Stimulated activated CD4-positive, alpha-beta T cell treated with anti-CD3 and anti-CD28 coated beads, Interleukin-12 subunit alpha, Interleukin-12 subunit beta, amount 100 ng/mL, for 24 hours (primary cell): ENCODE measurements at places on chromosomes 11 and 22.

GRCh38 chr11:36270701-36271100, 18.5 kb downstream of the COMMD9 start:
- no peak for DNase-seq

DNA sequence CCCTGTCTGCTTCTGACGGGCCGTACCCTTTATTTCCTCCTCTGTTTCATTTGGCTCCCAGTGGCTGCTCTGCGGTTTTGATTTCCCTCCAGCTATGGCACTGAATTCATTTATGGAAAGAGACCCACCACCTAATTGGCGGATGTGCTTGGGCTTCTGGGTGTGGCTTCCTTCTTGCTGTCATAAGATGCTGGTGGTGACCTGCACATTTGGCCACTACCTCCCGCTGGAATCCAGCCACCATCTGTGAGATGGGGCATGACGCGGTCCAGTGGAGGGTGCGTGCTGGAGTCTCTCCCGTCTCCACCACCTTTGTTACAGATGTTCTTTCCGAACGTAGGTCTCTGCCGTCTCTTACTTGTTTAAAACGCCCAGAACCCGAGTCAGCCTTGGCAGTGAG, 47.7 kb upstream of the FADD start:
- DNase-seq: no peak

- no peak for DNase-seq
Observed at GRCh38 chr22:29205594-29206371, at the start of gene EMID1. Gene EMID1, plus strand, starts transcription at chr22:29205896. Its CDS starts 143 bp downstream, at chr22:29206039.

DNA sequence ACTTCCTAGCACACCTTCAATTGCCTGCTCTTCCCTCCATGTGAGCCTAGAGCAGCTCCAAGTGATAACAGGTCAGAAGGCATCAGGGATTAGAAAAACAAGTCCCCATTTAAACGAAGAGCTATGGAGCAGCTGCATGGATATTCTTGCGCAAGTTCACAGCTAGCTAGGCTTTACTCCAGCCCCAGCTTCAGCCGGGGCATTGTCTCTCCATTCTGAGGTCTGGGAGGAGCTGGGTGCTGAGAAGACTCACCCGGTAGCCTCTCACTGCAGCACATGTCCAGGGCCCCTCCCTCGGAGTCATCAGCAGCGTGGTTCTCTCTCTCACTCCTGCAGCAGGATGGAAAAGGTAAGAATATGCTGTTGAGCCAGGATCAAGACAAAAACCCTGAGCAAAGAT, 26.0 kb downstream of the PTPN5 start:
- DNase-seq: no peak

GRCh38 chr22:30662040-30662439, 5.6 kb downstream of the DUSP18 start:
- DNase-seq: no peak

GRCh38 chr11:57240757-57241156, 3.7 kb upstream of the APLNR start:
- no peak for DNase-seq

- DNase-seq: no peak
Observed at GRCh38 chr11:131944736-131945135, 574.3 kb downstream of the NTM start.

GRCh38 chr11:65420979-65421793, 1.4 kb upstream of the NEAT1 start:
- peak; percentile 83 for DNase-seq

GRCh38 chr11:114098927-114099326, 39.4 kb downstream of the ZBTB16 start:
- DNase-seq: no peak

DNA sequence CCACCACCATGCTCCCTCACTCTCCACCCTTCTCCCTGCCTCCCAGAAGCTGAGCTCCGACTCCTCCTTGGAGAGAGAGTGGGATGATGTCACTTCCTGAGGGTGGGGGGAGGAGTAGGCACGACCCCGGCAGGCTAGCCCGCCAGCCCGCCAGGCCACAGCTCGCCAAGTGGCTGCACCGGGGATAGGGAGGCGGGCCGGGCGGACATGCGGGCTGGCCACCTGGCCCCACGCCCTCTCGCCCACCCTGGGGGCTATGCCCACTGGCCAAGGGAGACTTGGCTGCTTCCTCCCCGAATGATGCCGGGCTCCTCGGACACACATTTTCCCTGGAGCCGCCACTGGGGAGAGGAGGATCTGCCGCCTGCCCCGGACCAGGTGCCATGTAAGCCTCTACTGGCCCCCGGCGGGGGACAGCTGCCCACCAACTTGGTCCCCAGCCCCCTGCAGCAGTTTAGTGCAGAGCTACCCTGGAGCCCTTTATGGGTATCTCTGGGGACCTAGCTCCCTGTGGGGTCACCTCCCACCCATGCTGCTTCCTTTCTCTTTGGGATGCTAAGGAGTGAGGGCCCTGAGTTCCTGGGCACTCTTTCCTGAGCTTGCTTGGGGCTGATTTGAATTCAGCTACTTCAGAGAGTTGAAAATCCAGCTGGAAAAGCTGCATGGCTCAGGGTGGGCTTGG, 33.7 kb upstream of the MYRF start:
- no peak for DNase-seq

DNA sequence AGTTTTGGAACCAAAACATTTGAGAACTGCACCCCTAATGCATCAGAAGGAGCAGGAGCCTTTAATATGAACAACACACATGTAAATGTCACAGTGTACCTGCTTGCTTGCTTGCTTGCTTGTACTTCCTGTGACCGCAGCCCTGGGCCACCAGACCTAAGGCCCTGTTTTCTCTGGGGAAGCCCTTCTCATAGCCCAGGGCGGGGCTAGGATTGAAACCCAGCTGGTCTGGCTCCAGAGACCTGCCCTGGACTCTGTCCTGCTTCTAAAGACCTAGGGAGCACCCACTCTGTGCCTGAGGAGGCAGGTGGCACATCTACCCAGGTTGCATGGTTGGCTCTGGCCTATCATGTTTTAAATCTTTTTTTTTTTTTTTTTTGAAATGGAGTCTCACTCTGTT, 7.6 kb upstream of the MCM5 start:
- DNase-seq: no peak

DNA sequence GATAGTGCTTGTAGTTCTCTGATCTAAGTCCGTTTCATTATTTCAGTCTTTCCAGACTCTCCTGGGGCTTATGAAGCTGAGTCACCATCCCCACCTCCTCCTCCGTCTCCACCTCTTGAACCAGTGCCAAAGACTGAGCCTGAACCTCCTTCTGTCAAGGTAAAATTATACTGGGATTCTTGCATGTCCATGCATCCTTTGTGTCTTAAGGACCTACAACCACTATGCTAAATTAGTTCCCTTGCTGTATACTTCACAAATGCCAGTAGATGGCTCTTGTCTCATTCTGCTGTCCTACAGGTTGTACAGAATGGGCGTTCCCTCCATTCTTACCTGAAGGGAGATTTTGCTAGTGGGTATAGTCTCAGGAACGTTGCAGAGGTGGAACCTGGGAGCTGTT, 42.2 kb downstream of the POLD3 start:
- no peak for DNase-seq

GRCh38 chr11:86692317-86692716, 19.9 kb upstream of the ME3 start:
- no peak for DNase-seq

DNA sequence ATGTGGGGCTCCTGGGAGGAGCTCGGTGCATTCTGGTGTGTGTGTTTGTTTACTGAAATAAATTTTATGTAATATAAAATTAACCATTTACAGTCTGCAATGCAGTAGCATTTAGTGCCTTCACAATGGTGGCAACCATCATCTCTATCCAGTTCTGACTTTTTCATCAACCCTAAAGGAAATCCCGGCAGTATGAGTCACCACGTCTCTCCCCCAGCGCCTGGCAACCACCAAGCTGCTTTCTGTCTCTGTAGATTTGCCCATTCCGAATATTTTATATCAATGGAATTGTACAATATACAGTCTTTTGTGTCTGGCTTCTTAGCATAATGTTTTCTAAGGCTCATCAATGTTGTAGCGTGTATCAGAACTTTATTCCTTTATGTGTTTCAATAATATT, 300.5 kb downstream of the MIAT start:
- DNase-seq: no peak

DNA sequence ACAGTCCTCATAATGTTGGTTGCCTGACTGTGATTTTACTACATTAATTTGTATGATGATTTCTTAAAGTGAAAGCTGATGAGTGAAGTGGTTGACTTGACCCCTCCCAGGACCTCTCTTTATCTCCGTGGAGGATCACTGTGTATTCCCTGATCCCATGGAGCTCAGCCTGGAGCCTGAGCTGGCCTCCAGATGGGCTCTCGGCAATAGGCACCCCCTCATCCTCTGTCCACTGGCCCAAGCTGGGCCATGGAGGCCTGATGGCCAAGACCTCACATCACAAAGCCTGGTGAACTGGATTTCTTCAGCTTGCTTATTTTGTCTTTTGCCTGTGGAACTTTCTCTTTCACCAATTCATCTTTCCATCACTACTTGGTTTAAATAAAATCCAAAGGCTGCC, 75.2 kb downstream of the WNT11 start:
- DNase-seq: no peak

- DNase-seq: peak; percentile 17
Observed at GRCh38 chr11:72781313-72782080, 12.3 kb downstream of the STARD10 start.

- no peak for DNase-seq
Observed at GRCh38 chr11:78166855-78167469, 21.5 kb downstream of the KCTD21 start.

GRCh38 chr11:28086569-28086968, 21.4 kb downstream of the KIF18A start:
- DNase-seq: no peak

GRCh38 chr22:41808400-41808799, 7.9 kb downstream of the CCDC134 start:
- DNase-seq: no peak

GRCh38 chr22:37145180-37146050, 4.3 kb downstream of the IL2RB start:
- DNase-seq: no peak

- DNase-seq: no peak
Observed at GRCh38 chr11:45806937-45807791, 2.2 kb downstream of the SLC35C1 start.

DNA sequence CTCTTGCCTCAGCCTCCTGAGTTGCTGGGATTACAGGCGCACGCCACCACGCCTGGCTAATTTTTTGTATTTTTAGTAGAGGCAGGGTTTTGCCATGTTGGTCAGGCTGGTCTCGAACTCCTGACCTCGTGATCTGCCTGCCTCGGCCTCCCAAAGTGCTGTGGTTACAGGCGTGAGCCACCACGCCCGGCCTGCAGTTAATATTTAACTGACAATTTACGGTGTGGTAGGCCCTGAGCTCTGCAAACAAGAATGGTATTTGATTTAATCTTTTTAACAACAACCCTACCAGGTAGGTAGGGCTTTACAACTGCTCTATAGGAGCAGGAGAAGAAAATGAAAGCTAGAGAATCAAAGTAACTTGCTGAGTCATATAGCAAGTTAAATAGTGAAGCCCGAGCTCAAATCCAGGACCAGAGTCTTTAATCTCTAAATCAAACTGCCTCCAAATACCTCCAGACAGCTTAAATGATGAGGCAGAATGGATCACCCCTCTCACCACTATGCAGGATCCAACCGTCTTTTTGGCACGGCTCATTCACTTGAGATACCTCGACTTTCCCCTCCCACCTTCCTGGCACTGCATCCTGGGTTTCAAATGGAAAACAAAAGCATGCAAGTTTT, 9.4 kb downstream of the UEVLD start:
- no peak for DNase-seq

DNA sequence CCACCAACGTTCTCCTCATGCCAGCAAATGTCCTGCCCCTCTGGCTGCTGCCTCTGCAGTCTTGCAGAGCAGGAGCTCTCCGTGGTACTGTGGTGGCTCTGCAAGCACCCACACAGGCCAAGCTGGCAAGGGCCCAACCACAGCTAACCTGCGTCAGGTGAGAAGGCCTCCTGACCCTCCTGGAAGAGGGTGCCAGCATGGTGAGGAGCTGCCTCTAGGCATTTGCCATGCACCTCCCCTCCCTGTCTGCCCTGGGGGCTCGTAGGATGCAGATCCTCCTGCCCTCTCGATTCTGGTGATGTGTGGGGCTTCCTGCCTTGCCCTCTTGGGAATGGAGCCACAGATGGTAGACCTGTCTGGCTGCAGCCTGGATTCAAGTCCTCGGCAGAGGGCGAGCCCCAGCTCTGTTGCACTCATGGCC, 1408.8 kb downstream of the TBC1D22A start:
- DNase-seq: no peak

DNA sequence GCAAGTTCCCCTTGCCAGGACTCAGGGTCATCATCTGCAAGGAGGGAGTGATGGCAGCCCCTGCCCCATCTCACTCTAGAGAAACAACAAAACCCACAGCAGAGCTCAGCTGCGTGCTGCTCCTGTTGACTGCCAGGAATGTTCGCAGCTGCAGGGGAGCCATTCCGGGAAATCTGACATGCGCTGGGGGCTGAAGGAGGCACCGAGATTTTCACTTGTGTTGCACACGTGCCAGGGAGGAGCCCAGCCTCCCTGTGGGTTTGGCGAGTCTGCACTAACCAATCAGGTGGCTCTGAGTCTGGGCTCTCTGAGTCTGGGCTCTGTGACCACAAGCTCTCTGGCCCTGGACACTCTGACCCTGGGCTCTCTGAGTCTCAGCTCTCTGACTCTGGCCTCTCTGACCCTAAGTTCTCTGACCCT, 10.5 kb downstream of the FGF3 start:
- no peak for DNase-seq
